ENCODE measurements at places on chromosomes 16 and 17. TPM values are rescaled to one million over a fixed set of nuclear protein-coding genes. Genes with fewer than 3 reads are reported as not detected.

Gene RPRML
- total RNA-seq, result 0.50 TPM

Gene SOX15
- total RNA-seq, result 14.6 TPM

Gene FN3K
- total RNA-seq, result 22.7 TPM

Gene ABCC12
- total RNA-seq, result not detected

Gene INCA1
- total RNA-seq, result 4.6 TPM

Gene LPO
- total RNA-seq, result not detected

Gene ZG16B
- not detected for total RNA-seq

Gene NR1D1
- total RNA-seq, result 14.5 TPM

Gene HAP1
- total RNA-seq, result not detected

Gene CA10
- total RNA-seq, result not detected

Gene SLC4A1
- total RNA-seq, result 0.19 TPM

Gene ATP2C2
- total RNA-seq, result not detected

Gene OMG
- total RNA-seq, result 0.66 TPM

Gene ZFP3
- 5.9 TPM for total RNA-seq

Gene RNF222
- not detected for total RNA-seq

- DNase-seq, result no peak
Measured at GRCh38 chr16:11392041-11392581, 46.9 kb downstream of the RMI2 start.

GRCh38 chr17:17514993-17515933 is 19.1 kb upstream of the RASD1 start:
- no peak for DNase-seq

DNA sequence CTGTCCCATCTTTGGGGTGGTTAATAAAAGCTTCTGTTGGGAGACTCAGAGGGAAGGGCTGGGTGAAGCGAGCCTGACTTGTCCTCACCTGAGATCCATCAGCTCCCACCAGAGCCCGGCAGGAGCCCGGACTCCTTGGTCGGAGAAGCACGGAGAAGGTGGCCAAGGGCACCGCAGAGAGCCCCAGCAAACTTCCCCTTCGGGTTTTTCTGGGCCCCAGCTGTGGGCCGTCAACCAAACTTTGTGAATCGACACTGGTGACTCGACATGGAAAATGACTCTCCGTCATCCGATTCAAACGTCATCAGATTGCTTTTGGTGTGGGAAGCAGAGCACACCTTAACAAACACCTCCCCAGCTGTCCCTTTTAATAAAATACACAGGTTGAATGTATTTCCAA is 21.4 kb downstream of the ENPP7 start:
- DNase-seq, result no peak

GRCh38 chr17:55641676-55642081 is 81.0 kb downstream of the TMEM100 start:
- no peak for DNase-seq

GRCh38 chr17:32970281-32970680 is 21.4 kb upstream of the SPACA3 start:
- no peak for DNase-seq

- DNase-seq, result no peak
Measured at GRCh38 chr17:81832608-81833159, 407 bp downstream of the MCRIP1 start.

DNA sequence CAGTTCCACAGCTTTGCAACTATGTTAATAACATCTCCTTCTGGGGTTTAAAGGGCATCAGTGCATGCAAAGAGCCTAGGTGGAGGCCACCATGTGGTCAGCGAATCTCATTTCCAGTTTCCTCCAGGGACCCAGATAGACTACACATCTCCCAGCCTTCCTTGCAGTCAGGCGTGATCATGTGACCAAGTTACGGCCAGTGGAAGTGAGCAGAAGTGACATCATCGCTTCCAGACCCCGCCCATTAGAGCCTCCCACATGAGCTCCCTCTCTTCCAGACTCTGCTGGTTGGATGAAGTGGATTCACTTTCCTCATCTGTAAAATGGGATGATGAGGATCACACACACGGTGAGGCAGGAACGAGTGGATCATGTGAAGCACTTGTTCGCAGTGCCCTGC is 27.4 kb upstream of the KDM8 start:
- no peak for DNase-seq

- DNase-seq, result no peak
Measured at GRCh38 chr17:43755389-43755875, 3.2 kb downstream of the SOST start.

DNA sequence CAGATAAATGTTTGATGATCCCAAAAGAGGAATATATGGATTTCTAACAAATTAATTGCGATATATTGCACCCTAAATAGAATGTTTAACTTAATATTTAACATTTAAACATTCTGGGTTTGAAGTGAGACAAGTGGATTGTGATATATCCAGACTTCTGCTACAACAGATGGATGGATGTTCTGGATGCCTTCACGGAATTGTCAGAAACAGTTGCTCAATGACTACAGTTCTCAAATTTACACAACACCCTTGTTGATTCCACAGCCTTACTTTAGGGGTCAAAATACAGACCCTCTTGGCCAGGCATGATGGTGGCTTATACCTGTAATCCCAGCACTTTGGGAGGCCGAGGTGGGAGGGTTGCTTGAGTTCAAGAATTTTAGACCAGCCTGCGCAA is 250.8 kb downstream of the RBFOX1 start:
- DNase-seq, result peak; percentile 86

GRCh38 chr16:74626741-74627416 is 20.0 kb upstream of the GLG1 start:
- no peak for DNase-seq

- no peak for DNase-seq
Measured at GRCh38 chr17:32330147-32330546, 11.8 kb downstream of the C17orf75 start.

- DNase-seq, result no peak
Measured at GRCh38 chr16:67657751-67658518, 2.1 kb downstream of the ACD start.

DNA sequence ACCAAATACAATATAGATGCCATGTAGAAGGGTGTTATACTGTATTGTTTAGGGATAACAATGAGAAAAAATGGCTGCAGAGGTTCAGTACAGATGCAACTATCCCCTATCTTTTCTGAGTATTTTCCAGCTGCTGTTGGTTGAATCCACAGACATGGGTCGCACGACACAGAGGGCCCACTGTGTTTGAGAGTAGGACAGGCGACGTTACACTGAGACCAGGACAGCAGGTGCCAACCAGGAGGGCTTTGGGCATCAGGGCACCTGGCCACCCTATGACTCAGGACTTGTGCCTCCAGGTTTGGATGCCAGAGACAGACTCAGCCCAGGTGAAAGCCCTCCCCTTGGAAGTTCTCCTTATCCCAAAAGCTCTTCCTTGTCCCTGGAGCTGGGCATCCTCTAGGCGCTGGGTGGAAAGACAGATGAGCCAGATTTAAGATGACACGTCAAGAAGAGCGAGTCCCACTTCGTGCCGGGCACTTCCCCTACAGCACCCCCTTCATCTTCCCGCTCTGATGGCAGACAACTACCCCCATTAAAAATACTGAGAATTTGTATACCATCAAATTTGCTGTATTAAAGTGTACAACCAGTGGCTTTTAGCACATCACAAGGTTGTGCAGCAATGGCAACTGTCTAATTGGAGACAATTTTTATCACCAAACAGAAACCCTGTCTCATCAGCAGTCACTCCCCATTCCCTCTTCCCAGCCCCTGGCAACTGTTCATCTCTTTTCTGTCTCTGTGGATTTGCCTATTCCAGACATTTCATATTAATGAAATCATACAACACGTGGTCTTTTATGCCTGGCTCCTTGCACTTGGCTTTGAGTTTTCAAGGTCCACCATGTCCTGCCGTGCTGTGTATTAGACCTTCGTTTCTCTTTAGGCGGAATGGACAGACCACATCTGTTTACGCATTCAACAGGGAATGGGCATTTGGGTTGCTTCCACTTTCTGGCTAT is 30.6 kb downstream of the TNFRSF13B start:
- DNase-seq, result no peak

GRCh38 chr16:79334127-79334526 is 266.4 kb downstream of the MAF start:
- no peak for DNase-seq

GRCh38 chr16:81410643-81411293 is 33.8 kb upstream of the CMIP start:
- DNase-seq, result no peak

DNA sequence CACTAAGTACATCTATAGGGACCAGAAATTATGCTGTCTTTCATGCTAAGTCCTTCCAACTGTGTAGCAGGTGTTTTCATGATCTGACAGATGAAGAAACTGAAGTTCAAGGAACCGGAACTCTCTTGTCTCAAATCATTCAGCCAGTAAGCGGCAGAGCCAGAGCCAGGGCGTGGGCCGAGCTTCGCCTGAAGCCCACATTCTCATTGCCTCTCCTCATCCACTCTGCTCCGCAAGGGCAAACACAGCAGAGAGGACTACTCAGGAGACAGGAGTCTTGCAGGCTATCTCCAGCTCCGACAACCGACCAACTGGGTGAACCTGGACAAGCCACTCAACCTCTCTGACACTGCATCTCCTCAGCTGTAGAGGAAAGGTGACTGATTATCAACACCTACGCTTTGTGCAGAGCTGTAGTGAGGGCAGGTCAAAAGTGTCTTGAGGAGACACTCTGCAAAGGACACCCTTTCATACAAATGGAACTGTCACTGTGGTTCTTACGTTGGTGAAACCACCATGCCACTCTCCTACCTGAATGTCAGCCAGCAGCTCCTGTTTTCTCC is 72.9 kb downstream of the CYTH1 start:
- DNase-seq, result no peak

GRCh38 chr17:63822537-63822936 is 4.7 kb upstream of the PSMC5 start:
- no peak for DNase-seq

DNA sequence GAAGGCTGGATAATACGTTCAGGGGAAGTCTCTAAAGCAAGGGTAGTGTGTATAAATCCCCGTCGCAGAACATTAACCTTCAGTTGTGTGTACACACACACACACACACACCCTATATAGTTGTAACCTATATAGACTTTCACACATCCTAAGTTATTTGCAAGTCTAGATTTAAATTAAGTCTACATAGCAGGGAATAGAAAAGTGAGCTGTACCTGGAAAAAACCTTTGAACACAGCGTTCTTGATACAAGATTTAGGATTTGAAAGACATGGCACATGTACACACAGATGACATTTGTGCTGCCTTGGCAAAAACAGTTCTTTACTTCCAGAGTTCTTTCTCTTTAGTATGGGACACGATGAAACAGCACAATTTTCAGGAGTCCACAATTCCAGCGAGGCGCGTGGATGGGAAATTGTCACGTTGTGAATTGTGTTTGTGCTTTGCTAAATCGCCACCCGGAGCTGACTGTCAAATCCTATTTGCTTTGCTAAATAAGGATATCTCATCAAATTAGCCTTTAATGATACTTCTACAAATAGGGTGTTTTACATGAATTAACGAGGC is 233.9 kb downstream of the MRTFB start:
- no peak for DNase-seq

DNA sequence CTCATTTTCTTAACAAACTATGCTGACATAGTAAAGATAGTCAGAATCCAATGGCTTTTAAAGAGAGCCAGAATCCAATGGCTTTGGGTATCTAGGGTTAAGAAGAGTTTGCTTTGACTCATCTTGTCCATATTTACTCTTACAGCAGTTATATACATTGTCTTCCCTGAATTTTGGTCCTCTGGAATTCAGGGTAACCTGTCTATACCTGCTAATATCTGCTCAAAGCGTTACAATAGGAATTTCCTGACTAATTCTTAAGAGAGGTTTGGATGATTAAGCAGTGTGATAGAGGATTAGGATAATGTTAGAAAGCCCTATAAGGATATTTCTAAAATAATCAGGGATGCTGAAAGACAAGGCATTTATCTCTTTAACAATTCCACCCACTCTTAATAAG is 2.0 kb upstream of the CDH8 start:
- DNase-seq, result no peak

DNA sequence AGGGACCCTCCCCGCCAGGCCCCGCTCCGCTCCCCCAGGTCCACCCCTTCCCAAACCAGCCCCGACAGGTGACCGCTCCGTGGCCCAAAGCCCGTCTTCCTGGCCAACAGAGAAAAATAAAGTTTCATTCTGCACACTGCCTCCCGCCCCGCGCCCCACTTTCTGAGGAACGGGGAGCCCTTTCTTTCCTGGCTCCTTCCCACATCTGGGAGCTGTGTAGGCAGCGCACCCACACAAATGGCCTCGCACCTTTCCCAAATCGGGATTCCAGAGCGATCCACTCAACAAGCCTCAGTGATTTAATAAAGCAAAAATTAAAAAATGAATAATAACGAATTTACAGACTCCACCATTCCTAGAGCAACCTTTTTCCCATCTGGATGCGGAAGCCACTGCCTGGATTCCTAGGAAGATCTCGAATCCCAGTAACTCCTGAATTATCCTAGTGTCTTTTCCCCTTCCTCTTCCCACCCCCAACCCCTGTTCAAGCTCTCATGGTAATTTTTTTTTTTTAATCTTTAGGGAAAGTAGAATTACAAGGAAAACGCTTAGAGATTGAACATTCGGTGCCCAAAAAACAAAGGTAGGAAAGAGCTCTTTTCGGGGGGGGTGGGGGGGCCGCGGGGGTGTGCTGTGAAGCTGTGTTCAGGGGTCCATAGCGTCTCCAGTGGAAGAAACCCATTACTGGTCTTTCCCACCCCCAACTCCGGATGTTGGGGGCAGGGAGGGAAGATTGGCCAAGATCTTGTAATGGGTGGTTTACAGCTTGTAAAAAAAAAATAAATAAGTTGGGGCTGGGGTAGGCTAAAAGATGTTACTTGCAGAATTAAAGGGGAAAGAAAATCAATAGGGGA is 1.6 kb downstream of the IGF2BP1 start:
- peak; percentile 37 for DNase-seq

DNA sequence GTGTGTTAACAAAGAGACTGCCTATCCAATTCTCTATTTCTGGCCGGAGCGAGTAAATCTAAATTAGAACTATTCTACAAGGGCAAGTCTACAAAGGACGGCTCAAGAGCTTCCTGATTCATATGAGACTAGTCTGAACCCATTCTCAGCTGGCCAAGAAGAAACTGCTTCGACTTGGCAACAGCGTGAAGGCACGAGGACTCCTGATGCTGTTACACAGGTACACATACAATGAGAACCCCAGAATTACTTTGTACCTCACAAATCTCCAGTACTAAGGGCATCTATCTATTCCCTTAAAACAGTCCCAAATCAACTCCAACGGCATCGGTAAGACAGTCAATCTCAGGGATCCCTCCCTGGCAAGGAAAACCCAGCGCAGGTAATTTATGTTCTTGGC is 1.5 kb downstream of the CRK start:
- no peak for DNase-seq

DNA sequence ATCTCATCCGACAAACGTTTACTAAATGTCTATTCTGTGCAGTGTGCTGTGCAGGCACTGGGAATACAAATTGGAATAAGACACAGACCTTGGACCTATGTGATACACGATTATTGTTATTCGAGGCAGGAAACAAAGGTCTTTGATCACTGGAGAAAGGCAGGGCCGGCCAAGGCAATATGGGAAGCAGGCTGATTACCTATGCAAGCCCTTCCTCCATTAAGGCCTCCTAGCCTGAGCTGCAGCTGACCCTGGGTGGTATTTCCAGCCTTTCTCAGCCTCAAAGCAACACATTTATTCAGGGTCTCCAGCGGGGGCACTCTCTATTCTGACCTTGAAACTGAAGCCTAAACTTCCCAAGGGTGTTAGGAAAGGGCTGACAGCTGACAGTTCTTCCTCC is 13.4 kb downstream of the ST6GALNAC1 start:
- DNase-seq, result no peak

GRCh38 chr17:17796787-17797061 is 40.1 kb downstream of the SREBF1 start:
- no peak for DNase-seq

- no peak for DNase-seq
Measured at GRCh38 chr17:74565126-74565525, 2.2 kb downstream of the CD300H start.

GRCh38 chr17:20200016-20200795 is 191.0 kb downstream of the SPECC1 start:
- no peak for DNase-seq

Measured in esophagus muscularis mucosa (tissue), 4 donors.